ENCODE measurements at places on chromosomes 16 and 17. TPM values are rescaled to one million over a fixed set of nuclear protein-coding genes. Genes with fewer than 3 reads are reported as not detected.

GRCh38 chr16:70582280-70582978, 58.8 kb downstream of the SF3B3 start:
- DNase-seq, result no peak

DNA sequence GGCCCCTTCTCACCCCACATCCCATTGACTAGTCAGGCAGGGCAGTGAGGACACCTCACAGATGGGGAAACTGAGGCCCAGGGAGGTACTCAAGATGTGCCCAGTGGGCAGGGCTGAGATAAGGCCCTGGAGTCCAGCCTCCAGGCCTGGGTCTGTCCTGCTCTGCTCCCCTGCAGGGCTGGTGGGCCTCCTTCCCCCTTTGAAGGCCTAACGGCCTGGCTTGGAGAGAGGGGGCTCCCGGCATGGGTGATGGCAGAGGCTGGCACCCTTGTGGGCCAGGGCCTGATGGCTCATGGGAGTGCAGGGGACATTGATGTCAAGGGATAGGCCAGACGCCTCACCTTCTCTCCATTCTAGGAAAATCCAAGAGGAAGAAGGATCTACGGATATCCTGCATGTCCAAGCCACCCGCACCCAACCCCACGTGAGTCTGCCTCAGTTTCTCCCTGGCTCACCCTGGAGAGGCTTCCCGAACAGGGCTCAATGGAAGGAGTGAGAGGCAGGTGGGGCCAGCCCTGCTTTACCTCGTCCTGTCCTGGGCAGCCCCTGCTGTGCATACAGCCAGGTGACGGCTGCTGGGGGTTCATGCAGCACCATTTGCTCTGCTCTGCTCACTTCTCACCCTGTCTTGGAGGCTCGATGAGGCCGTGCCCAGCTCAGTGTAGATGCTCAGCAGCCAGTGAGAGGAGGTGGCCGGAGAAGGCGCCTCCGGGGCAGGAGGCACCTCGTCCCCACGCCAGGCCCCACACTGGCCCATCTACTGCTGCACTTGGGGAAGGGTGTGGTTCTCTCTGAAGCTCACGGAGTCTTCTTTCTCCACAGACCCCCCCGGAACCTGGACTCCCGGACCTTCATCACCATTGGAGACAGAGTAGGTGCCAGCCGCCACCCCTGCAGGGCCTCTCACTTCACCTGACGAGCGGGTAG, 13.8 kb downstream of the MAP2K3 start:
- no peak for DNase-seq

- DNase-seq, result no peak
Measured at GRCh38 chr16:78984324-78984723, 616.2 kb downstream of the MAF start.

GRCh38 chr17:74856112-74856511, 3.6 kb downstream of the GRIN2C start:
- DNase-seq, result no peak

DNA sequence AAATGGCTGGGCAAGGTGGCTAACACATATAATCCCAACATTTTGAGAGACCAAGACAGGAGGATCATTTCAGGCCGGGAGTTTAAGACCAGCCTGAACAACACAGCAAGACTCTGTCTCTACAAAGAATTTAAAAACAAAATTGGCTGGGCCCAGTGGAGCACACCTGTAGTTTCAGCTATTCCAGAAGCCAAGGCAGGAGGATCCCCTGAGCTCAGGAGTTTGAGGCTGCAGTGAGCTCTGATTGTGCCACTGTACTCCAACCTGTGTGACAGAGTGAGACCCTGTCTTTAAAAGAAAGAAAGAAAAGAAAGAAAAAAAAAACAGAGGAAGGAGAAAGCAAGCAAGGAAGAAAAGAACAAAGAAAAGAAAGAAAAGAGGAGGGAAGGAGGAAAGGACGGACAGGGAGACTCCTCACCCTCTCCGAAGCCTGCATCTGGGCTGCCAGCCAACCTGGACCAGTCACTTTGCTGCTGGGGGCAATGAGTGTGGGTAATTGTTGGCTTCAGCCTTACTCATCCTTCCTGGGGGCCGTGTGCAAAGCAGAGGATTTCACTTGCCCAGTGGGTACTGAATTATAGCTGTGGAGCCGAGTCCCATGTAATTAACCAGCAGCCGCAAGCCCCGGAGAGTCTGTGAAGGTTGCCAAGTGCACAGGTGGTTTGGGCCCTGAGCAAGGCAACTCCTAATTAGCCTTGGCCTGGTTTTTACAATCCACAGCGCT, 6.7 kb upstream of the MT4 start:
- no peak for DNase-seq

ZG16 gene
- not detected for total RNA-seq
